ENCODE measurements at places on chromosomes 2 and 18.

GRCh38 chr18:48868468-48869466, 82.0 kb downstream of the SMAD7 start:
- DNase-seq: no peak

DNA sequence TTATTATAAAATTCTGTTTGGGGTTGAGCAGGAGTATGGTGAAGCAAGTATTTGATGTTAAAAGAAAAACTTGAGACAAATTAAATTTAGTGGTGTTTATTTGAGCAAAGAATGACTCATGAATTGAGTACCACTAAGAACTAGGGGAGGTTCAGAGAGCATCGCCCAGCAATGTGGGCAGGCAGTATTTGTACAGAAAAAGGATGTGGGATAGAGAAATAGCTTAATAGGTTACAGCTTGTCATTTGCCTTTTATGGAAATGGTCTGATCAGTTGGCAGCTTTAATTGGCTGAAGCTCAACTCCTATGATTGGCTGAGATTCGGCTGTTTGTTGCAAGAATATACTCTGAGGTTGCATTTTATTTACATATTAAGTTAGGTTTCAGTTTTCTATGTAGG, 68.2 kb downstream of the LRATD1 start:
- DNase-seq: no peak

DNA sequence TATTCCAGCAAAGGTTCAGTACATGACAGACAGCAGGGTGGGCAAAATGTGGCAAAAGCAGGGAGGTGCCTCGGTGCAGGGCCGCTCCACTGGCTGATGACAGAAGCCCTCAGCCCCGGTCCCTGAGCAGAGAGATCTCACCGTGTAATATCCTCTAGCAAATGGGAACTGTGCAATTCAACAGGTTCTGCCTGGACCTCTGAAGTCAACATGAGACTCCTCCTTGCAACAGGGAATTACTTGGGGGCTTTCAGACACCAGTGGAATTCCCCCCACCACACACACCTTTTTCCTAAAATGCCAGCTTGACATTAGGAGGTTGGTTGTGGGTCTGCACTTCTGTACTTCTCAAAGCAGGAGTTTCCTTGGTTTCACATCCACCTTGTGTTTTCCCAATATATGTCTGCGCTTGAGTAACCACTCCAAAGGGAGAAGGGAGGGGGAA, 50.8 kb downstream of the SPRED2 start:
- DNase-seq: no peak

GRCh38 chr2:67642046-67642382, 244.9 kb downstream of the ETAA1 start:
- no peak for DNase-seq

DNA sequence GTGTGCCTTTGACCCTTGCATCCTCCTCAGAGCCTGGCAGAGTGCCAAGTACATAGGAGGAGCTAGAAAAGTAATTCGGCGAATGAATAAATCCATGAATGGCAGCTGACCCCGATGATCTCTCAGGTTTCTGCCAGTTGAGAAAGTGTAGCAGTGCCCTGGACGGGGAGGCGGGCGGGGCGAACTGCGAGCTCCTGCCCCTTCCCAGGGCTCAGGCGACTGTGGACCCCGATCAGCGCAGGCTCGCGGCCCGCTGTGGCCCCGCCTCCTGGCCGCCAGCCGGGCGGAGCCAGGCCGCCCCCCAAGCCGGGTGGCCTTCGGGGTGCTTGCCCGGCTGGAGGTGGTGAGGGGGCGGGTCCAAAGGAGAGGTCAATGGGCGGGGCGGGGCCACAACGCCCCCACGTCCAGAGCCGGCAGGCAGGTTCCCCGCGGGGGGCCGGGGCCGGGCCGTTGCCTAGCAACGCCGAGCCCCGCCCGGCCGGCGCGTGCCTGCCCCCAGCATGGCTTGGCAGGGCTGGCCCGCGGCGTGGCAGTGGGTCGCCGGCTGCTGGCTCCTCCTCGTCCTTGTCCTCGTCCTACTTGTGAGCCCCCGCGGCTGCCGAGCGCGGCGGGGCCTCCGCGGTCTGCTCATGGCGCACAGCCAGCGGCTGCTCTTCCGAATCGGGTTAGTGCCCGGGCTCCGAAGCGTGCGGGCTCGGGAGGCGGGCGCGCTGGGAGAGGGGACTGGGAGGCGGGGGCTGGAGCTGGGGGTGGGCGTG, 30.6 kb upstream of the TMBIM1 start:
- peak; percentile 78 for DNase-seq

DNA sequence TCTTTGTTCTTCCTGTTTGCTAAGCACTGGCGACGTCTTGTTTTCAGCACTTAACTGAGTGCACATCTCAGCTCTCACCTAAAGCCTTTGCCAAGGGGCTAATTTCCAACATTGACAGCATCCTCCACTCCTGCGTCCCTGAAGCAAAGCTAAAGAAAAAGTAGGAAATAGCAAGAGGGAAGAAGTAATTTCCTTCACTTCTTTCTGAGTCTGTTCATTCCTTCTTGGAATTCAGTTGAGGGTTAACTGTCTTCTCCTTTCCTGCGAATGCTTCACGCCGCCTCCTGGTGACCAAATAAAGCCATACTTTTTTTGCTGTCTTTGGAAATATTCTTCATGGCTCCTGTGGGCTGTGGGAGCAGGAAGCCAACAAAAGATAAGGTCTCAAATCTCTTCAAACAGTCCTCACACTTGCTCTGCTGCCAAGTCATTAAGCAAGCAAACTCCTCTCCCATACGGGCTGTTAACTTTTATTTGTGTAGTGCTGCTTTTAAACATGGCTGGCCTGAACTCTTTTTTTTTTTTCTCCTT, 100.9 kb downstream of the DPP10 start:
- DNase-seq: no peak

DNA sequence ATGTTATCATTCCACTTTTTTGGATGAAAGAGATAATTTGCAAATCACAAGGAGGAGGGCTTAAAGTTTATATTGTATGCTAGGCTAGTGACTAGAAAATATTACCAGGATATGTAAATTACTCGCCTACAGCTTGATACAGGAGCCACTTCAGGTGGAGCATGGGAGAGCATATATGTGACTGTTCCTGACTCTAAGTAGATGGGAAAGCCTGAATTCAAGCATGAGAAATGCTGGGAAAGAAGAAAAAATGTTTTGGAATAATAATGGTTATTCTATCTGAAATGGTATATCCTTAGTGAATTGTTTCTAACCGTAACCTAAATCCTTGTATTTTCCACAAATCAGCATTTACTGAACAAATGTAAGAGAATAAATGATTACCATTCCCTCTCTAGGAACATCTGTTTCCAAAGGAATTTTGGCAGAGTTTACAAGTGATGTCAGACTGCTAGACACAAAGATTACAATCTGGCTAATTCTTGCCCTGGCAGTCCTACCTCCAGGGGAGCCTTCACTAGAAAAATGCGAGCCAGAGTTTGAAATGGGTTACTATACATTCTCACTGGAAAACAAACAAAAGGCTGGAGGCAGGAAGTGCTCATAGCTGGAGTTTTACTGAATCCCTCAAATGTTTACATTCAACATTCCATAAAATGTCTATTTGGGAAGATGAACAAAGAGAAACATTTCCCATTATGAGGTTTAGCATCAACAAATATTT, 129.4 kb upstream of the MAPRE2 start:
- DNase-seq: peak; percentile 89

DNA sequence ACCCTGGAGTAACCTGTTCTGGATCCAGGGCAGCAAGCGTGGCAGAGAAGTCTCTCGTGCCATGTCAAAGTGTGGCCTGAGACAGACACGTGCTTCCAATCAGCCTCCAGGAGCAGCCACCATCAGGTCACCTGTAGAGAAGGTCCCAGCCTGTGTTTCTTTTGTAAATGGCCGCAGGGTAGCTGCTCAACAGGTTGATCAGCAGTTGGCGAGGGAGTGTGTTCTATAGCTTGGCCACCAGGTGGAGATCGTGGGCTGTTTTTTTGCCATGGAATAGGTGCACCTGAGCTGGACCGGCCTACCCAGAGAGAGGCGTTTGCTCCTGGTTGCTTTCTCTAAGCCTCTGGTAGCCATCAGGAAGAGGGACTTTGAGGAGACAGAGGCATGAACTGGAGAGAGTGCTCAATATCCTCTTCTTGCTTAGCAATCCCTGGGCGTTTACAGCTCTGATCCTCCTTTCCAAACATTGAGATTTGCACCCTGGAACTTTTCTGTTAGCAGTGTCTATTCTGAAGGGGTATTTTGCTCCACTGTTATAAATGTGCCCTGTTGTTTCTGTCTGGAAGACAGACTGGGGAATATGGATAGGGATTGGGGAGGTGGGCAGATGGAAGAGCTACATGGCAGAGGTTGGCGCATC, 34.2 kb upstream of the EN1 start:
- DNase-seq: peak; percentile 47

DNA sequence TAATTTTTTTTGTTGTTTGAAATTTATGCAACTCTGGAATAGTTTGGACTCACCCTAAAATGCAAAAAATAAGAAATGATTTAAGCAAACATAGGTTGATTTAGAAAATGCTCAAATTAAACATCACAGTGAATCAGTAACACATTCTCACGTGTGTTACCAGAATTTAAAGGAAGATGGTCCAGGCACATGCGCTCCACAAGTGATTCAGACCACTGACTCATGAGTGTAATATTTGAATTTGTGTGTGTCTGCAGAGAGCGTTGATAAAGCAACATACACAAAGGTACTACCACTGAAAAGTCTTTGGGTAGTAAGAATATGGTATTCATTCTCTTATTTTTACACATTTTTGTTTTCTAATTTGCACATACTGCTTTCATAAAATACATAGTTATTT, 7.9 kb downstream of the SS18 start:
- peak; percentile 55 for DNase-seq

- DNase-seq: no peak
These were observed 46.7 kb upstream of the KCNF1 start for GRCh38 chr2:10864861-10865636.

DNA sequence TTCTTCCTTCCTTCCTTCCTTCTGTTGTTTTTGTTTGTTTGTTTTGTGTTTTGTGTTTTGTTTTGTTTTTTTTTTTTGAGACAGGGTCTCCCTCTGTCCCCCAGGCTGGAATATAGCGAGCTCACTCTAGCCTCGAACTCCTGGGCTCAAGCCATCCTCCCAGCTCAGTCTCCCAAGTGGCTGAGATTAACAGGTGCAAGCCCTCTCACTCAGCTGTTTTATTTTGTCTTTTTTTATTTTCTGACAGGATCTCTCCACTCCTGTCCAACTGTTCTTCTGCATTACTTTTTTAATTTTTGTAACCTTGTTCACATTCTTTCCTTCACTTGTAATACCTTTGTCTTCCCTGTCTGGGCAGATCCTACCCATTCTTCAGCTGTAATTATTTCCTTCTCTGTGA, 23.6 kb downstream of the MAP3K20 start:
- no peak for DNase-seq

- DNase-seq: no peak
These were observed 45.7 kb upstream of the TPO start for GRCh38 chr2:1367601-1368000.

DNA sequence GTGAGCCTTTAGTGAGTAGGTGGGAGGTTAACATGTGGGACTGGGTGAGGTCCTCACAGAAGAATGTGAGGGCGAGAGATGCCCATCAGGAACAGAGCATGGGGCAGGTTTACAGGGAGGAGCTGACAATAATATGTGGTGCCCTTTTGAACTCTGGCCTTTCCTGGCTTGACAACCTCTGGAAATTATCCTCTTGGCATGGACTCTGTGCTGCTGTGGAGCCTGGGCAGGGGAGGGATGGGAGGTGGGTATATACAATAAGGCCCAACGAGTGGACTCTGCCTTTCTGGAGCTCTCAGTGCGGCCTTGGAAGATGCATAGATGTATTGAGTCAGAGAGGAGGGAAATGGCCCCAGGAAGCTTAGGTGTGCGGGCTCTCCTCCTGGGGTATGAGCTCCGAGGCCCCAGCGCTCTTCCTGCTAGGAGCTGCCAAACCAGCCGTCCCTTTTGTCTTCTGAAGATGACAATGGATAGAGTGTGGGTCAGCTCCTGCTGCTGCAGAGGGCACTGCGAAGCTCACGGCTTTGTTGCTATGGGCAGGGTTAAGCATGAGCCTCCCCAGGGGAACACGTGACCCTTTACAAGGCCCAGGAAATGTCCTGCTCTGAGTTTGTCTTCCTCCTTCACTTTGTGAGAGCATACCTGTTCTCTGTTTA, 8.7 kb upstream of the PSD4 start:
- DNase-seq: no peak

GRCh38 chr18:77063260-77063659, 69.3 kb downstream of the MBP start:
- peak; percentile 43 for DNase-seq

DNA sequence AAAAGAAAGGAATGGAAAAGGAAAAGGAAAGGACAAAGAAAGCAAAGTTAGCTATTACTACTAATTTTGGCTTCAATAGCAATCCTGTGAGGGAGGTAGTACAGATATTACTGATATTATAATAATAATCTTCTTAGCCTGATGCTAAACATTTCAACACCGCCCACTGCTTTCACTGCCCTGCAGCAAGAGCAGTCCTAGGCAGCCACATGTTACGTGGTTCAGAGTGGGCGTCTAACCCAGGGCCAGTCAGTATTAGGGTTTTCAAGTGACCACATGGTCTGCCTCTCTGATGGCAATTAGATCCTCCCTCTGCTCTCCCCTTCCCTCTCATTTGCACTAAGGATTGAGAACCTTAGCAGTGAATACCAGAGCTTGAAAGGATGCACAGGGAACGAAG, 83.7 kb upstream of the ZNF397 start:
- DNase-seq: no peak

DNA sequence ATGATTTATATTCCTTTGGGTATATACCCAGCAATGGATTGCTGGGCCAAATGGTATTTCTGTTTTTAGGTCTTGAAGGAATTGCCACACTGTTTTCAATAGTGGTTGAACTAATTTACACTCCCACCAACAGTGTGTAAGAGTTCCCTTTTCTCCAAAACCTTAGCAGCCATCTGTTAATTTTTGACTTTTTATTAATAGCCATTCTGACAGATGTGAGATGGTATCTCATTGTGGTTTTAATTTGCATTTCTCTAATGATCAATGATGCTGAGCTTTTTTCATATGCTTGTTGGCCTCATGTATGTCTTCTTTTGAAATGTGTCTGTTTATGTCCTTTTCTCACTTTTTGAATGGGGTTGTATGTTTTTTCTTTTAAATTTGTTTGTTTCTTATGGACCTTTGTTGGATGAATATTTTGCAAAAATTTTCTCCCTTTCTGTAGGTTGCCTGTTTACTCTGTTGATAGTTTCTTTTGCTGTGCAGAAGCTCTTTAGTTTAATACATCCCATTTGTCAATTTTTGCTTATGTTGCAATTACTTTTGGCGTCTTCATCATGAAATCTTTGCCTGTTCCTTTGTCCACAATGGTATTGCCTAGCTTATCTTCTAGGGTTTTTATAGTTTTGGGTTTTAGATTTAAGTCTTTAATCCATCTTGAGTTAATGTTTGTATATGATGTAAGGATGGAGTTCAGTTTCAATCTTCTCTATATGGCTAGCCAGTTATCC, 119.7 kb upstream of the XIRP2 start:
- DNase-seq: no peak

DNA sequence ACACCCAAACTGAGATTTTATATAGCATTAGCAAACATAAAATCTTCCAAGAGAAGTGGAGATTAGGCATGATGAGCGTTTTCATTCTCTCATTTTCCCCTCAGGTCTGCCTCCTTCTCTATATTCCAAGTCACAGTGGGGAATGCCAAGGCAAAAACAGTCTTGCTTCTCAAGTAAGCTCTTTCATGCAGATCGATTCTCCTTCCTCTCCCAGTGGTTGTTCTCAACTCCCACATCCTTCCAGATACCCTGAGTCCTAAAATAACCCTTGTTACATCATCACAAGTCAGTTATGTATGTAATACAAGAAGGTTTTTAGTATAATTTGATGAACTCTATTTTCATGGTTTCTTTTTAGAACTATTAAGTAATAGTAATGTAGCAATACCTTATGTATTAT, 150.6 kb downstream of the TXNL1 start:
- DNase-seq: no peak
